ENCODE measurements at places on chromosomes 2 and 18. TPM values are rescaled to one million over a fixed set of nuclear protein-coding genes. Genes with fewer than 3 reads are reported as not detected.

- DNase-seq = no peak
Measured at GRCh38 chr18:28916456-28916855, 739.5 kb upstream of the CDH2 start.

- no peak for DNase-seq
Measured at GRCh38 chr2:20516291-20516645, 69.4 kb downstream of the RHOB start.

DNA sequence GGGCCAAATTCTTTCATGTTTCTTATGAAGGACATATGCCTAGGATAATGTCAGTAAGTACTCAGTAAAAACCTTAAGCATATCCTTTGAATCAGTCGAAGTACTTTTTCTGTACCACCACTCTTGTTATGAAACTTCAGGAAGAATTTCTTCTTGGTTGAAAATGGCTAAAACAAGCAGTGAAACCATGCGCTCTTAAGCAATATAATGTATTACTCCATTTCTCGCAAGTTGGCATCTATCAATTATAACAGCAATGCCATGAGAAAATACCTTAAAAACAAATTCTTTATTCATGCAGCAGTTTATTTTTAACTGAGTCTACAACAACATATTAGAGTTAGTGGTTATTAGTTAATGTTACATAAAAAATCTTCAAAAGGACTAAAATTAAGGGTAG, 41.0 kb downstream of the SLC66A3 start:
- DNase-seq = no peak

CENPA gene
- total RNA-seq = 1.0 TPM

DNA sequence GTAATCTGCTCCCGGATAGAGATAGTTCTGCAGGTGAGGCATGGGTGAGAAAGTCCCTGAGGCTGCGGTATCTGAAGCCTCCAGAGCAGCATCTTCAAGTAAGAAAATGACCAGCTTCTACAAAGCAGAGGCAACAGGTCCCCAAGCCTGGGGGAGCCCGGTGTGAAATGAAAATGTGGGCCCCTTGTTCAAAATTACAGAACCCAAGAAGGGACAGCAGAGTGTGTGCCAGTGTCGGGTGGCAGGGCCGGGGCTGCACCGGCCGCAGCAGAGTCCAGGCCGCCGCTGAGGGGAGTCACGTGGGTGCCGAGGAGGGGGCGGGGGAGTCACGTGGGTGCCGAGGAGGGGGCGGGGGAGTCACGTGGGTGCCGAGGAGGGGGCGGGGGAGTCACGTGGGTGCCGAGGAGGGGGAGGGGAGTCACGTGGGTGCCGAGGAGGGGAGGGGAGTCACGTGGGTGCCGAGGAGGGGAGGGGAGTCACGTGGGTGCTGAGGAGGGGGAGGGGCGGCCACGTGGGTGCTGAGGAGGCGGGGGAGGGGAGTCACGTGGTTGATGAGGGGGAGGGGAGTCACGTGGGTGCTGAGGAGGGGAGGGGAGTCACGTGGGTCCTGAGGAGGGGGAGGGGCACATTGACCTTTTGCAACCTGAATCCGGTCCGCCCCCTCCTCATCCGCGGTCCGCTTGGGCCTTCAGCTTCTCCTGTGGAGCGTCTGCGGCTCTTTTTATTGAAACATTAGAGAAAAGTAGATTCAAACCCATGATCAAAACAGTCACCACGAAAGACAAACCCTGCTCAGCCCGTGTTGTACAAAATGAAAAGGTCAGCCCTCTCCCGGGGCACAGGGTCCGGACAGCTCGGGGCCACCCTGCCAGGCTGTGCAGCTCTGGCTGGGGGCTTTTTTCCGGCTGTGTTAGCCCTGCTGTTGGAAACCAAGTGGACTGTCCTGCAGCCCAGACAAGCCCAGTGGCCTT, 10.4 kb downstream of the COLEC11 start:
- DNase-seq = no peak

Measured in CD4-positive, alpha-beta T cell (primary cell).